ENCODE measurements at places on chromosomes 1 and 21.
A peak's percentile ranks its signal among the peaks of the same experiment; 100 is the strongest.

- H3K4me1 ChIP-seq, result peaks cover 5% of the 10 kb centered on the region
- H3K4me3 ChIP-seq, result no peak overlapping the region
- no peaks in the 10 kb centered on the region for H3K36me3 ChIP-seq
- H3K27ac ChIP-seq, result no peak overlapping the region
These were observed 71.8 kb upstream of the ARHGAP29 start for GRCh38 chr1:94309216-94309615.

DNA sequence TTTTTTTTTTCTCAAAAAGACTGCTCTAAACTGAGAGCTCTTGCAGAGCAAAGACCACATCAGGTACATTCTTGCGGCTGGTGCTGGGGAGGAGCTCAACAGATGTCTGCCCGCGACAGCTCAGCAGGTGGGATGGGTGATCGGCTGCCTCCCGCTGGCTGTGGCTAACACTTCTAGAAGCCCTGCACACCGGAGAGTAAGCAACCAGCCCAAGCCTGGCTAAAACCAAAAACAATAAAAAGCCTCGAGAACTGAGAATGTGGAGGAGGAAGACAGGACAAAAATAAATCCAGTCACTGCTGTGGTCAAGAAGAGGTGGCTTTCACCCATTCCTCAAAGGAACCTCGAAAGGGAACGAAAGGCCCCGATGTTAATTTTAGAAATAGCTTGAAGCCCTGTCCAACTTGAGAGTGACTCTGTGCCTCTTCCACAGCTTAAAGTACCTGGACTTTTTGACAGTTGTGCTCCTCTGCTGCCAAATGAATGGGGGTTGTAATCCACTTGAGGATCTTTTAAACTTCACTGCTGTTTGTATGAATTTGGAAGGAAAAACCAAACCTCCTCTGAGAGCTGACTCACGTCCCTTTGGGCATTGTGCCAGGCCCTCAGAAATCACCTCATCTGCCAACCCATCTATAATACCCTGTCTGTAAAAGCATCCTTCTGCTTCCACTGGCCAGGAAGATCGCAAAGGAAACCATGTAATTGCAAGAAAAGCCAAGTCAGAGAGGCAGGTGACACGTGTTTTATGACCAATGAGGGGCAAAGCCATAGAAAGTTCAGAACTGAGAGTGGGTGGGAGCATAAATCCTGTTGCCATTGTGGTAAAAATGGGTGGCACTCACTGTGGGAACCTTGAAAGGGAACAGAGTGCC lies 78.6 kb downstream of the KCNN3 start:
- no peak for DNase-seq
- no peak overlapping the region for H3K27ac ChIP-seq
- peaks cover 57% of the 10 kb centered on the region for H3K4me1 ChIP-seq
- H3K4me3 ChIP-seq, result no peak overlapping the region
- no peaks in the 10 kb centered on the region for H3K36me3 ChIP-seq
- no peaks in the 10 kb centered on the region for H3K27me3 ChIP-seq

DNA sequence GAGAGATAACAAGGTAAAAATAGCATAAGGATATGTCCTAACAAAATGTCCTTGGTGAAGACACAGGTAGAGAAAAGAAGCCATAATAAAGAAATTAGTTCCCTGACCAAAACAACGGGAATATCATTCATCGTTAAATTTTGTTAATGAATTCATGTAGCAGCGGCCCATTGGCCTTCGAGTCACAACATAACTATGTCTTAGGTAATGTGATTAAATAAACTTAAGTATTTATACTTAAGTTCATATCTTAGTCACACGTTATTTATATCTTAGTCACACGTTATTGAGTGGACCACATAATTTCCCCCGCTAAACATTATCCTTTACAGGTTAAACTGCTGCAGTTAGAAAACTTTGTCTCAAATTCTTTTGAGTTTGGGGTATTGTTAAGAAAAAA lies 1.2 kb downstream of the NEXN start:
- H3K4me3 ChIP-seq, result peak overlapping the region; percentile 97
- peaks cover 7% of the 10 kb centered on the region for H3K36me3 ChIP-seq
- H3K4me1 ChIP-seq, result peaks cover 43% of the 10 kb centered on the region
- no peak for DNase-seq
- no peaks in the 10 kb centered on the region for H3K27me3 ChIP-seq

DNA sequence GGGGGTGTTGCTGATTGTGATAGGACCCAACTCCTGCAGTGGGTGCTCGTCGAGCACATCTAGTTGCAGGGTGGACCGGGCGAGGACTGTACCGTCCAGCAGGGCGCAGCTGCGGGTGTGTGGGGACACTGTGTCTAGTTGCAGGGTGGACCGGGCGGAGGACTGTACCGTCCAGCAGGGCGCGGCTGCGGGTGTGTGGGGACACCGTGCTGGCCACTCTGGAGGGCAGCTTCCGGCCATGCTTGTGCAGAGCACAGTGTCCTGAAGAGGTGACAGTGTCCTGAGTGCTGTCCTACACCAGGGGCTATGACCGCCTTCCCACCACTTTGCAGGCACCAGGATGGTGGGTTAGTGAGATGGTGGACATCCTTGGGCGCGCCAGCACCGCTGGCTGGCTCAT lies 4.6 kb upstream of the TRPM2 start:
- no peak overlapping the region for H3K4me3 ChIP-seq
- H3K36me3 ChIP-seq, result no peaks in the 10 kb centered on the region
- no peak overlapping the region for H3K27ac ChIP-seq
- H3K4me1 ChIP-seq, result peaks cover 37% of the 10 kb centered on the region
- no peak for DNase-seq
- H3K27me3 ChIP-seq, result peaks cover 10% of the 10 kb centered on the region

- peaks cover 18% of the 10 kb centered on the region for H3K4me1 ChIP-seq
- H3K4me3 ChIP-seq, result no peak overlapping the region
- peaks cover 37% of the 10 kb centered on the region for H3K27me3 ChIP-seq
- no peaks in the 10 kb centered on the region for H3K36me3 ChIP-seq
- no peak for DNase-seq
These were observed 23.2 kb upstream of the PLA2G2C start for GRCh38 chr1:20209471-20209870.

DNA sequence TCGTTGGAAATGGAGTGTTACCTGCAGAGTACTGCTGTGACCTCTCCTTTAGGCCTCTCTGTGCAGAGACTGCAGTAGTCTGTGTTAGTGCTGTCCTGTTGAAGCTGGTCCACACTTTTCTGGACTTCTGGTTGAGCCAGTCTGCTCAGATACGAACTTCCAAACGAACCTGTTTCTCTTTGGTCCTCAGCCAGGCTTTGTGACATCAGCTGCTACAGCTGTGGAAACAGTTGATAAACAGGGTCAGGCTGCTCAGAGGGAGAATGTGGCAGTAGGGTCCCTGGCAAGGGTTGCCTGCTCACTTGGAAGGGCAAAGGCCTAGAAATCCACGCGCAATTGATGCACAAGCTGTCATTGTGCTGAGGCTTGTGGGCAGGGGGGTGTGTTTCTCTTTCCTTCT lies 98.8 kb downstream of the NOS1AP start:
- DNase-seq, result no peak
- peak overlapping the region; percentile 58 for H3K27ac ChIP-seq
- H3K36me3 ChIP-seq, result no peaks in the 10 kb centered on the region
- peaks cover 64% of the 10 kb centered on the region for H3K4me1 ChIP-seq

DNA sequence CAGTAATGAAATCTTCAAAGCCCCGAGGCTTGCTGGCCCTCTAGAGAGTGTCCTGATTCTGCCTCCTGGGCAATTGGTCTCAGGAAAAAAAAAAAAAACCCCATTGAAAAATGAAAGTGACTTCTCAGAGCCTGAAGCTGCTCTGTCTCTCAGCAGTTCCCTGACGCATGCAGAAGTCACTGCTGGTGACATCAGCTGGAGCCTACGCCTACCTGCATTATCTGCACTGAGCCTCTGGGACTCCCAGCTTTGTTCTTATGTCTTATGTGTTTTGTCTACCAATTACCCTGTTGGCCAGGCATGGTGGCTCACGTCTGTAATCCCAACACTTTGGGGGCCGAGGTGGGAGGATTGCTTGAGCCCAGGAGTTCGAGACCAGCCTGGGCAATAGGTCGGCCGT lies 10.1 kb upstream of the SLC25A33 start:
- H3K27ac ChIP-seq, result no peak overlapping the region
- no peaks in the 10 kb centered on the region for H3K36me3 ChIP-seq
- H3K27me3 ChIP-seq, result peaks cover 10% of the 10 kb centered on the region
- H3K4me1 ChIP-seq, result peaks cover 15% of the 10 kb centered on the region
- no peak overlapping the region for H3K4me3 ChIP-seq
- DNase-seq, result no peak

DNA sequence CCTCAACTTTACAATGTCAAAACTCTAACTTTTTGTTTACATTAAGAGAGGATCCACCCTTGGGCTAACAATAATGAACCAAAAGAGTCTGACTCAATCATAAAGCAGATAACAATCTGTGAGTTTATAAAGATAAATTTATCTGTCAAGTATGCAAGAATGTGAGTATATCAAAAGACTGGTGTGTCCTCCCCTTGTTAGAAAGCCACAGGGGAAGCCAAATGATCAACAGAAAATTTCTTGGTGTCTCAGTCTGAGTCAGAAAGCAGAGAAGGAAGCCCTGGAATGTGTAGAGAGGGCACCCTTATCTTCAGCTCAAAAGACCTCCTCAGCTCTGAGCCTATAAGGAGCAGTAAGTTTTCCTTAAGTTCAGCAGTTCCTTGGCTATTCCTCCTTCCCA lies 13.9 kb upstream of the PDIK1L start:
- no peak overlapping the region for H3K4me3 ChIP-seq
- no peak for DNase-seq
- H3K27ac ChIP-seq, result no peak overlapping the region

DNA sequence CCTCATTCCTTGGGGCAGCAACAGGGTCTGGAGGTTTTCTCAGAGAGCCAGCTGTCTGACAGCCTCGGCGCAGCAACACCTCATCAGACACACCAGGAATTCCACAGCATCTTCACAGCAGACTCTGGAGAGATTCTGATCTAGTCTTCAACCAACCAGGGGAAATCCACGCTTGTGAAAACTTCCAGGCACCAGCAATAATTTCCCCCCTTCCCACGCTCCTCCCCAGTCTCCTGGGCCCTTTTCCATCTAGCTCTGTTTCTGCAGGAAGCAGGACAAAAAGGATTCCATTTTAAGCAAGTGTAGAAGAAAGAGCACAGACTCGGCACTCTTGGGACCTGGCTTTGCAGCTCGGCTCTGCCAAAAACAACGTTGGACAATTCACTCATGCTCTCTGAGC lies 44.3 kb upstream of the CAPZB start:
- no peak for DNase-seq
- H3K4me3 ChIP-seq, result no peak overlapping the region
- no peaks in the 10 kb centered on the region for H3K36me3 ChIP-seq
- peaks cover 3% of the 10 kb centered on the region for H3K27me3 ChIP-seq
- peak overlapping the region; percentile 47 for H3K27ac ChIP-seq
- H3K4me1 ChIP-seq, result peaks cover 6% of the 10 kb centered on the region

- H3K27me3 ChIP-seq, result peaks cover 57% of the 10 kb centered on the region
- DNase-seq, result no peak
- no peaks in the 10 kb centered on the region for H3K36me3 ChIP-seq
- no peak overlapping the region for H3K27ac ChIP-seq
- H3K4me3 ChIP-seq, result no peak overlapping the region
These were observed 6.2 kb upstream of the HLX start for GRCh38 chr1:220873087-220873486.

- peaks cover 8% of the 10 kb centered on the region for H3K4me1 ChIP-seq
- peaks cover 21% of the 10 kb centered on the region for H3K27me3 ChIP-seq
- peaks cover 18% of the 10 kb centered on the region for H3K36me3 ChIP-seq
- H3K4me3 ChIP-seq, result no peak overlapping the region
These were observed 19.5 kb upstream of the HLCS start for GRCh38 chr21:36985751-36986594.

DNA sequence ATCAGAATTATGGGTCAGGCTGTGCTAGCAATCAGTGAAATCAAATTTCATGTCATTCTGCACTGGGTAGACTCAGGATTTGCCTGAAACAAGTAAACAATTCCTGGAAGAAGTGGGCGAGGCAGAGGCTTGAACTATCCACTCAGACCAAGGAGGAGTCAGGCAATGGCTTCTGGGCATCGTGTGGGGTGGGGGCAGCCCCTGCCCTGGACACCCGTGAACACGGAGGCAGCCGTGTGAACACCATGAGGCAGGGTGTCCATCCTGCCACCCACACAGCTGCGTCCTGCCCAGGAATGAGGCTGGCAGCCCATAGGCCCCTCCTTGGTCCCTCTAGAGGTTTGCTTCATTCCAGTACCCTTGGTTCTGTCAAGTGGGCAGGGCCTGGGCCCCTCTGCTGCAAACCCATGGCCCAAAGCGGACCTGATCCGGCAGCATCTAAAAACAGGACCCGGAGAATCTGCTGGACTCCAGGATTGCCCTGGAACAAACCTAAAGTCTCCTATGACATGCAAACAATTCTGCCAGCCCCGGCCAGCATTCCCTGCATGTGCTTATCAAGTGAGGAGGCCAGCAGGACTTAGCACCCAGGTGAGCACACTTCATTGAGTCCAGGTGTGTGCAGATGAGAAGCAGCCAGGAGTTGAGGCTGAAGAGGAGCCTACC lies 69.5 kb downstream of the PDE9A start:
- H3K27ac ChIP-seq, result no peak overlapping the region
- no peak overlapping the region for H3K4me3 ChIP-seq
- no peaks in the 10 kb centered on the region for H3K27me3 ChIP-seq
- no peak for DNase-seq

DNA sequence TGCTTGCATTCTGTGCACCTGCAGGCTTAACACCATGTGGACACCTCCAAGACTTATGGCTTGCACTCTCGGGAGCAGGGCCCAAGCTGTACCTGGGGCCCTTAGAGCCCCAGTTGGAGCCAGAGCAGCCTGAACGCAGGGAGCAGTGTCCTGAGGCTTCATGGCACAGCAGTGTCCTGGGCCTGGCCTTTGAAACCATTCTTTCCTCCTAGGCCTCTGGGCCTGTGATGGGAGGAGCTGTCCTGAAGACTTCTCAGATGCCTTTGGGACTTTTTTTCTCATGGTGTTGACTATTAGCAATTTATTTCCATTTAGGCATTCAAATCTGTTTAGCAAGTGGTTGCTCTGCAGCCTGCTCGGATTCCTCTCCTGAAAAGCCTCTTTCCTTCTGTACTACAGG lies 11.0 kb downstream of the RPTN start:
- no peak for DNase-seq
- no peaks in the 10 kb centered on the region for H3K27me3 ChIP-seq
- H3K27ac ChIP-seq, result no peak overlapping the region
- H3K4me3 ChIP-seq, result no peak overlapping the region

DNA sequence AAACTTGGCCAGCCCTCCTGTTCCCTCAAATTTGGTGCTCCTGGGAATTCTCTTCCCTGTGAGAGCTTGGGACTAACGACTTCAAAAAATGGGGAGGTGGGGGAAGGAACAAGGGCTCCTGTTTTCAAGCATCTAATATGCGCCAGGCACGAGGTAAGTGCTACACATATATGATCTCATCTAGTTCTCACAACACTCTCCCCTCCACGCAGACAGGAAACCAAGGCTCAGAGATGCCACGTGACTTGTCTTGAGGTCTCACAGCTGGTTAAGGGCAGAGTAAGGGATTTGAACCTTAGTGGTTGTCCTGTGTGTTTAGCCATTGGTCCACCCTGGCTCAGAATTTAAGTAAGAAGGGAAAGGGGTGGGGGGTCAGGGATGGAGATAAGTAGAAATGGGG lies 125.9 kb downstream of the DMRTB1 start:
- no peaks in the 10 kb centered on the region for H3K36me3 ChIP-seq
- peaks cover 85% of the 10 kb centered on the region for H3K4me1 ChIP-seq
- H3K4me3 ChIP-seq, result no peak overlapping the region

GRCh38 chr1:25184001-25184762 lies 48.1 kb downstream of the SYF2 start:
- H3K27ac ChIP-seq, result peak overlapping the region; percentile 29
- DNase-seq, result no peak
- H3K27me3 ChIP-seq, result peaks cover 94% of the 10 kb centered on the region
- no peak overlapping the region for H3K4me3 ChIP-seq
- peaks cover 17% of the 10 kb centered on the region for H3K4me1 ChIP-seq
- no peaks in the 10 kb centered on the region for H3K36me3 ChIP-seq

GRCh38 chr1:195516036-195516435 lies 1092.2 kb downstream of the KCNT2 start:
- no peaks in the 10 kb centered on the region for H3K27me3 ChIP-seq
- DNase-seq, result no peak
- H3K27ac ChIP-seq, result no peak overlapping the region
- H3K36me3 ChIP-seq, result no peaks in the 10 kb centered on the region
- H3K4me3 ChIP-seq, result no peak overlapping the region
